ENCODE measurements at places on chromosomes 4 and X.

DNA sequence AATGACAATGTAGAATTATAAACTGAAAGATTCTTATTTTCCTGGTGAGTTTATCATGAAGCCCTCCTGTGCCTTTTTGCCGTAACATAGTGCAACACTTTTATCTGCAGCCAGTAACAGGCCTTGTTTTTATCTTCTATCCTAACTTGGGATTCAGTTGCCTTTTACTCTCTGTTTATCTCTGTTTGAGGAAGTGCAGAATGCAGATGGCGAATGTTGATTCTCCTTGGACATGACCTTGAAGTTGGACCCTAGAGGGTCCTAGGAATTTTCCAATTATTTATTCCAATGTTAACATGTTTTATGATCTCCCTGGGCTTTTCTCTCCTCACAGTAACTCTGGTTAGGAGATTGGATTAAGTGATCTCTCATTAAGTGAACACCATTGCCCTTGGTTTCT lies 165.0 kb downstream of the FMR1NB start:
- no peak for DNase-seq

GRCh38 chrX:72694170-72694569 lies 19.9 kb downstream of the PHKA1 start:
- DNase-seq: no peak

GRCh38 chr4:172546782-172547181 lies 621.8 kb upstream of the GALNT7 start:
- no peak for DNase-seq

GRCh38 chr4:176753049-176753448 lies 39.7 kb downstream of the VEGFC start:
- peak; percentile 65 for DNase-seq

DNA sequence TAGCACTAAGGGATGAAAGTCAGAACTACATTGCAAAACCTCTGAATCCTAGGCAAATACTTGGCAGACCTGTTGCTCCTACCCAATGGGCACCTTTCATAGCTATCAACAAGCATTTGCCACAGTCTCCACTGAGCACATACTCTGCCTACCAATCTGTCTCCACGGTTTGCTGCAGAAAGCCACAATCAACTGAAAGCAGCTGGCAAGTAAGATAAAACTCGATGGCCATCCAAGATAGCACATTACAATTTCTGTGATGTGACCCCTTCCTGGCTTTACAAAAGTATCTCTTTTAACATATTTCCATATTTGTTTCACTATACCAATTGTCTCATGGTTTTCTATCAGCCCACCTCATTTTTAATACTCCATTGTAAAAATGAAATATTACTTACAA lies 1060.5 kb upstream of the INTU start:
- no peak for DNase-seq
